Mucosa of descending colon (tissue), 3 donors: ENCODE measurements at places on chromosomes 5 and 9.

GRCh38 chr9:126331964-126332748 lies 5.5 kb downstream of the MVB12B start:
- DNase-seq: no peak

DNA sequence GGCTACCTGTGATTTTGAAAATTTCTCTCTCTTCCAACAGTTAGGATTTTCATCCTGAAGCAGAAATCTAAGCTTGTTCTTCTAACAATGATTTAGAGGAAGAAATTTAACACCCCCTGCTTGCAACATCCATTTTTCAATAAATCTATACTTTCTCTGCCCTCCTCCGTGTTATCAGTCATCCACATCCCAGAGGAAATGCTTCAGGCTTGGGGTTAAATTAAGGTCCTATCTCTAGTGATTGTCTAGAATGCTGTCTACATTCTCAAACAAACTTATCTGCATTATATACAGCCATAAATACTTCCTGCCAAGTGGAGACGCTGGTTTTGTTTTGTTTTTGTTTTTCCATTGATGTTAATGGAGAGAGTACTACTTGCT lies 371.0 kb downstream of the CSNK1G3 start:
- DNase-seq: no peak

GRCh38 chr9:120394058-120394669 lies 185.8 kb downstream of the CDK5RAP2 start:
- no peak for DNase-seq

DNA sequence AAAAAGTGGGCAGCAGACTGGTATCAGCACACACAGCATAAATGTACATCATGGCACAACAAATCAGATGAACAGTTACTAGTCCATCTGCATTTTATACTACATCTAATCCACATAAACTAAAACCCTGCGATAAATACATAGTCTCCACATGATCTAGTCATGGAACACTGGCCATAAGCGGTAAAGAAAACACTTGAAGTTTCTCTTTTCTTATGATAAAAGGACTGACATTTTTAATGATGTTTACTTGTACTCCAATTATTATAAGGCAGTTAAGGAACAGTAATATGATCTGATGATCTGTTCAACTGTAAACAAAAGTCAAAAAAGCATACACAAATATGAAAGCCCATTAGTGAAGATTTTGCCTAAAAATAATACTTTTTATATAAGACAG lies 112.5 kb downstream of the MPDZ start:
- DNase-seq: no peak

- DNase-seq: peak; percentile 89
These were observed 2.2 kb downstream of the PCDH1 start for GRCh38 chr5:141875795-141876627.

GRCh38 chr5:79898611-79899010 lies 92.5 kb downstream of the MTX3 start:
- no peak for DNase-seq

DNA sequence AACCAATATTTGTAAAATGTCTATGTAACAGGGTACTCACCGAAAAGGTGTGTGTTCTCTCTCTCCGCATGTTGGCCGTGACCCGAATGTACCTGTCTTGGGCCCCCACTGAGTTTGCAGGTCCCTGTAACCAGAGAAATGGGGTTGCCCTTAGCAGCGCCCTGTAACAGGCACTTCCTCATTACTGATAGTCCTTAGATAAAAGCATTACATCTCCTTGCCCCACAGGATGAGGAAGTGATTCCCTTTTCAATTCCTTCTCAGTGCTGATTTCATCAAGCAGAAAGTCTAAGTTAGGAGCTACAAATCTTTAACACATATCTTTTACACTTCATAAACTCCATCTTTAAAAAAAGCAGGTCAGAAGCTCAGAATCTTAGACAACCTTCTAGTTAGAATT lies 15.2 kb upstream of the HMHB1 start:
- DNase-seq: no peak

DNA sequence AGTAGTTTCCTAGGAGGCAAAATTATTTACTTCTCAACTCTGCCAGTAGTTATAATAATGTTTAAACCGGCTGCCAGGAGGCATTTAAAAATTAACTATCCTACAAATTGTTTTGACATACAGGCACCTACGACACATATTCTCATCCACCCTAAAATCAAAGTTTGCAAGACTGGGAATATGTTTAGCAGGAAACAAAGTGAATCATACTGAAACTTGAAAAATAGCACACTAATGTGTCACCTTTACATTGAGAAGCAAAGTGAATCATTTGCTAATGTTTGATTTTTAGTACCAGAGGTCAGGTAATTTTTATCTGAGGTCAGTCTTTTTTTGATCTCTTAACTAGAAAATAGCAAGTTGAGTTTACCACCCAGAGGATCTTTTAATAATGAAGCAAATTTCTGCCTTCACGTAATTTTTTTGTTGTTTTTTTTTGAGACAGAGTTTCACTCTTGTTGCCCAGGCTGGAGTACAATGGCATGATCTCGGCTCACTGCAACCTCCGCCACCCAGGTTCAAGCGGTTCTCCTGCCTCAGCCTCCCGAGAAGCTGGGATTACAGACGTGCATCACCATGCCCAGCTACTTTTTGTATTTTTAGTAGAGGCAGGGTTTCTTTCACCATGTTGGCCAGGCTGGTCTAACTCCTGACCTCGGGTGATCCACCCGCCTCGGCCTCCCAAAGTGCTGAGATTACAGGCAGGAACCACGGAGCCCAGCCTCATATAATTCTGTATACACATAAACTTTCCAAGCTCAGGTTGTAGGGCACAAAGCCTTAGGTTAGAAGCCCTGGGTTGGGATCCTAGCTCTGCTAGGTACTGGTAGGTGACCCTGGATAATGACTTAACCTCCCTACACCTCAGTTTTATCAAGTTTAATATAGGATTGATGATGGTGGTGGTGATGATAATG lies 124.3 kb downstream of the UGCG start:
- DNase-seq: no peak

DNA sequence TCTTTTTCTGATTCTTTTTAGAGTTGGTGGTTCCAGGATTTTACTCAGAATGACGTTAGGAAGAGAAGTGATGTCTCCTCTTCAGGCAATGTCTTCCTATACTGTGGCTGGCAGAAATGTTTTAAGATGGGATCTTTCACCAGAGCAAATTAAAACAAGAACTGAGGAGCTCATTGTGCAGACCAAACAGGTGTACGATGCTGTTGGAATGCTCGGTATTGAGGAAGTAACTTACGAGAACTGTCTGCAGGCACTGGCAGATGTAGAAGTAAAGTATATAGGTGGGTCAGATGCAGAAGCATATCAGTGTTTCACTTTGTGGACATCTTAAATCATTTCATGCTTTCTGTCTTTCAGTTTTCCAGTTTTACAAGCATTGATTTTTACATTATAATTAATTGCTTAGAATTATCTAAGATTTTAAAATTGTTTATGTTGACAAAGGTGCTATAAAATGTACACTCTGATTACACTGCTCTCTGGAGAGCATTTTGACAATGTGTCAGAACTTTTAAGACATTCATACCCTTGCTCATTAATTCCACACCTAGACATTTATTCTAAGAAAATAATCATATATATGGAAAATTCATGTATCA lies 36.6 kb downstream of the NLN start:
- no peak for DNase-seq

DNA sequence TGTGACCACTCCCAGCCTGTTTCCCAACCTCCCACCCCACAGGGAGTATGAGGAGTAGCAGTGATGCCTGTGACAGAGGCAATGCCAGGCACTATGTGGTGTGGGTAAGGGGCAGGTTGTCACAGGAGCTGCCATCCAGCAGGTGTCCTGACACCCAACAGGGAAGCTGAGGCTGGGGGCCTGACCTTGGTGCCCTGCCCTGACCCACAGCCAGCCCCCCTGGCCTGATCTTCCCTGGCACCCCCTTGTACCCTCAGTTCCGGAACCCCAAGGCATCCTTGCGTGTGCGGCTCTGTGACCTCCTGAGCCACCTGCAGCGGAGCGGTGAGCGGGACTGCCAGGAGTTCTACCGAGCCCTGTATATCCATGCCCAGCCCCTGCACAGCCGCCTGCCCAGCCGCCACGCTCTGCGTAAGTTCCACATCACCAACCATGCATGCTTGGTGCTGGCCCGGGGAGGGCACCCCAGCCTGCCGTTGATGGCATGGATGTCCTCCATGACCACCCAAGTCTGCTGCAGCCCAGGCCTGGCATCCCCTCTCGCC lies 14.4 kb downstream of the CARD19 start:
- DNase-seq: peak; percentile 51

GRCh38 chr5:171419688-171420430 lies 412 bp downstream of the FGF18 start:
- no peak for DNase-seq

GRCh38 chr5:53917095-53917494 lies 356.7 kb downstream of the NDUFS4 start:
- no peak for DNase-seq

DNA sequence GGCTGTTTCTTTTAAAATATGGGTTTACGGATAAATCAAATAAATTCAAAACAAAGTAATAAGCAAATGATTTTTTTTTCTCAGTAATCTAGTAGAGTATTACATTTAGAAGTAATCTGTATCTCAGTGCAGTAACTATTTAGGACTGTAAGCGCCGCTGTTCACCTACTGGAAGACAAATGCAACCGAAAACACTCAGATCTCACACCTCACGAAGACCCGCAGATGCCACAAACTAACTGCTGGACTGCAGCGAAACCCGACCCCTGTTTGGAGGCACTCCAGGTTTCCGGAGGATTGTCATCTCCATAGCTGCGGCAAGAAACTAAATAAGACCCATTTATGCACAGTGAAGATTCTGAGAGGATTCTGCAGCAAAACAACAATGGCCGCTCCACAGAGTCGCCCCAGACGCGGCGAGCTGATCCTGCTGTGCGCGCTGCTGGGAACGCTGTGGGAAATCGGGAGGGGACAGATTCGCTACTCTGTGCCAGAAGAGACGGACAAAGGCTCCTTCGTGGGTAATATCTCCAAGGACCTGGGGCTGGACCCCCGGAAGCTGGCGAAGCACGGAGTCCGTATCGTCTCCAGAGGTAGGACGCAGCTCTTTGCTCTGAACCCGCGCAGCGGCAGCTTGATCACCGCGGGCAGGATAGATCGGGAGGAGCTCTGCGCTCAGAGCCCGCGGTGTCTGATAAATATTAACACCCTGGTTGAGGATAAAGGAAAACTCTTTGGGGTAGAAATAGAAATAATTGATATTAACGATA lies at the start of gene PCDHGA8:
Gene PCDHGA8, plus strand, starts transcription at position 205 of the 770 bp plus-strand sequence. Its CDS starts 181 bp downstream, at position 386.
- no peak for DNase-seq

GRCh38 chr9:35811381-35812024 lies 559 bp downstream of the SPAG8 start:
- DNase-seq: no peak

GRCh38 chr5:252546-252945 lies 18.9 kb upstream of the PDCD6 start:
- DNase-seq: no peak

DNA sequence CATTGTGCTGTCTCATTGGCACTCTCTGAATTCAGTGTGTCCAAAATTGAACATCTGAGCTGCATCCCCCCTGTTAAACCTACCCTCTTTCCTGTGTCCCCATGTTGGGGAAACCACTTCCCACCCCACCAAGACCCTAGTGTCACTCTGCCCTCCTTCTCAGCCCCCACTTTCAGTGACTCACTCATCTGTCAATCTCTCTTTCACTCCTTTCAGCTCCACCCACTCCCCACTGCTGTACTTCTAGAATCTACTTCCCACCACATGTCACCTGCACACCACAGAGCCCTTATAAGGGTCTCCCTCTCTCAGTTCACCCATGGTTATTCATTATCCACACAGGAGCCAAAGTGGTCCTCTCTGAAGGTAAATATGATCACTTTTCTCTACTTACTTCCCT lies 5.8 kb upstream of the SPOCK1 start:
- DNase-seq: no peak

- DNase-seq: no peak
These were observed 24.7 kb downstream of the TPPP start for GRCh38 chr5:668283-668995.

DNA sequence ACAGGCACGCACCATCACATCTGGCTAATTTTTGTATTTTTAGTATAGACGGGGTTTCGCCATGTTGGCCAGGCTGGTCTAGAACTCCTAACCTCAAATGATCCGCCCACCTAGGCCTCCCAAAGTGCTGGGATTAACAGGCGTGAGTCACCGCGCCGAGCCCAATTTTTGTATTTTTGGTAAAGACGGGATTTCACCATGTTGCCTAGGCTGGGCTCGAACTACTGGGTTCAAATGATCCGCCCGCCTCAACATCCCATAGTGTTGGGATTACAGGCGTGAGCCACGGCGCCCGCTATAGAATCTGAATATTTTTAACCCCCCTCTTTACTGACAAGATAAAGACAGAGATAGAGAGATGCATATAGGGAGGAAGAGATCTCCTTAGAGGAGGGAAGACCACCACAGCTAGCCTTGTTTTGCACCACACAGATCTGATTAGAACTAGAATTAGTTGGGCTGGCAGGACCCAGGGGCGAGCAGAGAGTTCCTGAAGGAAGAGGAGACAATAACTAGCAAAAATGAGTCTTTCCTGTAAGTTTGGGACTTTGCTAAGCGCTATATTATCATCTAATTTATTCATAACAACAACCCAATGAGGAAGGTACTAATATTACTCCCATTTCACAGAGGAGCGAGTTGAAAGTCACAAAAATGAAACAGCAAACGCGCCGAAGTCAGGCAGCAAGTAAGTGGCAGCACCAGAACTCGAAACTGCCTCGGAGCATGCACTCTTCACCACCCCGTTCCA lies 1.5 kb upstream of the ANKHD1 start:
- DNase-seq: peak; percentile 20

DNA sequence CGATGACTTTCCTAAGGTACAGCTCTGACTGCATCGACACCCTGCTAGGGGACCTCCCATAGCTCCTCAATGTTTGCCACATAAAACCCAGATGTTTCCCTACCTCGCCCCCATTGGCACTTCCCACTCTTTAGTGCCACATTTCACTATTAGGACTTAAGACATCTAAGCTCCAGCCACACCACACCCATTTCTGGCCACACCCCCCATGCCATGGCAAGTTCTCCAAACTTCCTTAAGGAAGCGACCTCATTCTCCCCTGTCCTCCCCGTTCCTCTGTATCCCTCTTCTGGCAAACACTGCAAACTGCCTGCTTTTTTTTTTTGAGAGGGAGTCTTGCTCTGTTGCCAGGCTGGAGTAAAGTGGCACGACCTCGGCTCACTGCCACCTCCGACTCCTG lies 62.9 kb downstream of the USP20 start:
- no peak for DNase-seq

DNA sequence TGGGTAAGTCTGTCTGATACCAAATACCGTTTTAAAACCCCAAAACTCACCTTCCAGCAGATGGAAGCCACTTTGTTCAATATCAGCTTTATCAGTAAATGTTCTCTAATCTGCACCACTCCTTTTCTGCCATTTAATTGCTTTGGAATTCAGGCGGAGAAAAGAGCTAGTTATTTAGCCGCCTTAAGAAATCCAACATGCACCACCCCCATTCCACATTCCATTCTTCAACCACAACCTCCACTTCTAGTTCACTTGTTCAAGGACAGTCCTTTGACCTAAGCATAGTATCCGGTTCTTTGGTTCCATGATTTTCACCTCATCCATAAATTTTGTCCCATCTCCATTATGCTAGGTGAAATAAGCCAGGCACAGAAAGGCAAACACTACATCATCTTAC lies 240.1 kb downstream of the DNAH5 start:
- no peak for DNase-seq
